B cell (primary cell): ENCODE measurements at places on chromosomes 7 and 10. TPM values are rescaled to one million over a fixed set of nuclear protein-coding genes. Genes with fewer than 3 reads are reported as not detected.
A peak's percentile ranks its signal among the peaks of the same experiment; 100 is the strongest.

The RELN gene
- not detected in 2 replicates for total RNA-seq

The LARP4B gene
- total RNA-seq = 124 and 129 TPM in 2 replicates

The SPDYE6 gene
- total RNA-seq = not detected in 2 replicates

The CYP2C19 gene
- total RNA-seq = not detected in 2 replicates

The MRLN gene
- not detected in 2 replicates for total RNA-seq

The CYP17A1 gene
- total RNA-seq = not detected in 2 replicates

The IDI2 gene
- not detected in 2 replicates for total RNA-seq

The ACHE gene
- 0.15 and 0.24 TPM in 2 replicates for total RNA-seq

The SPDYE2 gene
- 0.47 and 0.58 TPM in 2 replicates for total RNA-seq

DNA sequence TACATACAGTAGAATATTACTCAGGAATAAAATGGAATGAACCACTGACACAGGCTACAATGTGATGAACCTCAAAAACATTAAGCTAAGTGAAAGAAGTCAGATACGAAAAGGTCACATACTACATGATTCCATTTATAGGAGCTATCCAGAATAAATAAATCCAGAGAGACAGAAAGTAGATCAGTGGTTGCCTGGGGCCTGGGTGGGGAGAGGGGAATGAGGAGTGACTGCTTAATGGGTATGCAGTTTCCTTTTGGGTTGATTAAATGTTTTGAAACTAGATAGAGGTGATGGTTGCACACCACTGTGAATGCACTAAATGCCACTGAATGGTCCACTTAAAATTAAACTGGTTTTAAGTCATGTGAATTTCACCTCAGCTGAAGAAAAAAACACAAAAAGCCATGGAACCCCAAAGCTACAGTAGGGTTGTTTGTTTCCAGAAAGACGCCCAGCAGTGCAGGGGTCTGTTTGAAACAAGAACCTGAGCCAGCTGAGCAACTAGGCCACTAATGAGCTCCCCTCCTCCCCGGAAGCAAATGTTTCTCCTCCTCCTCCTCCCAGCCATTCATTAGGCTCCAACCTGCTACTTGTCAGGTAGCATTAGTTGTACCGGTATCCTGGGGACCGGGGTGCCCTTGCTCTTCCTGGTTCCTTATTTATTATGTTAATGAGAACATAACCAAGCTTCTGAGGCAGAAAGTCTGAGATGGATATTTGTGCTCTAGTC is 168.4 kb downstream of the EVX1 start:
- DNase-seq = no peak

DNA sequence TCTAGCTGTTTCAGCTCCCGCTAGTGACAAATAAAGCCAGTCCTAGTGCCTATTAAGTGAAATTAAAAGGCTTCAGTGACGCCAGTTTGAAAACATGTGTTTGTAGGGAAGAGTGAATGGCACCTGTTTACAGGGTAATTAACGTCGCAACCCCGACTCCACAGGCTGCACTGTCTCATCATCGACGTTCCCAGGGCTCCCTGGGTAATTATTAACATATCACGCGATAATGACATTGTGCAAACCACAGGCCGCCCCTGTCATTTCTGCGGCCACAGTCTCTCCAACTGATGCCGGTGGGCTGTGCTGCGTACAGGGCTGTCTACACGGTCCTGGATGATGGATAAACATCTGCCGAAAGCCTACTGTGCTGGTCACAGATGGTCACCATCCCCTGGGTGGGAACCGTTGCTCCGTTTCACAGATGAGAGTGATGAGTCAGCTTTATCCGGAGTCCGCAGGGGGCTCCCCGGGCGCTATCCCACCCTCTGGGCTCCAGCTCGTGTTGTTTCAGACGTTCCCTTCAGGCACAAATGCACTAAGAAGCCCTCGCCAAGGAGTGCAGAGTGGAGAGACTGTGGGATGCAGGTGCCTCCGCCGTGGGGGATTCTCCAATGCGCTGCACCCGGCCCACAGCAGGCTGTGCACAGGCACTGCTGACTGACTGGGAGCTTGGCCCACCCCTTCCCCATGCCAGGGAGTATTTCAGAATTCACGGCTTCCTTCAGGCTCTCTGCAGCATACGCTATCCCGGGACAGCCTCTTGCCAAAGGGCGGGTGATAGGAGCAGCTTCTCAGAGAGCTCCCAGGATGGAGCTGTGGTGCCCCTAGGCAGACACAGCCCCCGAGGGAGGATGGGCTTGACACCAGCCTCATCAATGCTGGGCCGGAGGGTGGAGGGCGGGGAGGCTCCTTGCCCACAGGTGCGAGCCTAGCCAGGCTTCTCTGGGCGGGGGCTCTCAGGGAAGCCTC is 491.8 kb upstream of the FOXK1 start:
- no peak for DNase-seq

- DNase-seq = no peak
Observed at GRCh38 chr7:155682484-155682883, 38.0 kb downstream of the RBM33 start.

- DNase-seq = peak; percentile 85
Observed at GRCh38 chr10:110138197-110138812, 69.1 kb upstream of the MXI1 start.

- DNase-seq = no peak
Observed at GRCh38 chr7:44247868-44248651, 47.3 kb downstream of the YKT6 start.

- DNase-seq = no peak
Observed at GRCh38 chr7:156544919-156545715, 95.5 kb upstream of the RNF32 start.

GRCh38 chr7:1401011-1401410 is 58.3 kb downstream of the MICALL2 start:
- no peak for DNase-seq

DNA sequence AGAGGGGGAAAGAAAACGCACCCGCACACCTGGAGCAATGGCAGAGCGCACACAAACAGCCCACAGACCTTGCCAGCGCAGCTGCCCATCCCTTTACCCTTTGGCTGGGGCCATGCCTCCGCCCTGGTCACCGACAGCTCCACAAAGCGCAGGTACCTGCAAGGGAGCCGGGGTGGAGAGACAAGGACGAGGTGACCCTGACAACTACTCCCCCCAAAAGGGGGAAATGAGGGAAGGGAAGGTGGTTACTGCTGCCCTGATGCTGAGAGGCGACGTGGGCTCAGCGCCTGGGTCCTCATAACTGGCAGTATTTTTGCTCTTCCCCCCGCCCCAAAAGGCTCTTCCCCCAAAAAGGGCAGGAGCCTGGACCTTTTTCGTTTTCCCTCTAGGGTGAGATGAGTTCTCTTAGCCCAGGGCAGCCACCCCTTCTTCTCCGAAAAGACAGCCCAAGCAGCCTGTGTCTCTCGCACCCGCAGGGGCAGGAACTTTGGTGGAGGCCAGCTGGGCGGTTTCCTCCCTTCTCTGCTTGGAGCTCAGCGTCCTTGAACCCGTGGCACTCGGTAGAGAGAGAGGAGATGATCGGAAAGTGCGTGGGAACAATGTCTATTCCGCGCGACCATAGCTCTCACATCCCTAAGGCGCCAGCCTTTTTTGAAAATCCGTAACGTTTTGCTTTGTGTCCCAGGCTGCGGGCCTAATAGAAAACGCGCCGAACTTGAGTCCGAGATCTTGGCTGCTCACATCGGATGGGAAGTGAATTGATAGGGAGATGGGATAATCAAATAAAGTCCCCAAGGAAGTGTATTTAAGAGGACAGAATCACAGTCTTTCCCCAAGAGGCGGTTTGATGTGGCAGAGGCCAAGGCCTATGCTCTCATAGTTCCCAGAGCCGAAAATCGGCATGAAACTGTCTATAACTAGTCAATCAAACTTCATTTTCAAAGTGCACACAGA is 1.0 kb downstream of the NKX2-3 start:
- DNase-seq = peak; percentile 33

DNA sequence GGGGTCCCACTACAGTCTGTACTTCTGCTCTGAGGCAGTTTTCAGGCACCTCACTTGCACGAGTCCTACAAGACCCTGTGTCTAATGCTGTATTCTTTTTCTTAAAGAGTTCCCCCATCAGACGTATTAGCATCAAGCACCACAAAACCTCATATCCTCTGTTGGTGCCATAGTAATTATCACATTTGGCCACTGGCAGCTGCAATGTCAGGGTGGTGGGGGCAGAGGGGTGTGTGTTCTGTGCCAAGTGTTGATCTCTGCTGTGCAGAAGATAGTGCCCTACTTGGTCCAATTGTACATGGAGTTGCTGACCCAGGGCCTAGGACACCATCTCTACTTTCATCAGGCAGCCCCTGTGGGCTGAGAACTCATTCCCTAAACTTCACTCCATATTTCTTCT is 20.0 kb upstream of the JAZF1 start:
- peak; percentile 19 for DNase-seq

DNA sequence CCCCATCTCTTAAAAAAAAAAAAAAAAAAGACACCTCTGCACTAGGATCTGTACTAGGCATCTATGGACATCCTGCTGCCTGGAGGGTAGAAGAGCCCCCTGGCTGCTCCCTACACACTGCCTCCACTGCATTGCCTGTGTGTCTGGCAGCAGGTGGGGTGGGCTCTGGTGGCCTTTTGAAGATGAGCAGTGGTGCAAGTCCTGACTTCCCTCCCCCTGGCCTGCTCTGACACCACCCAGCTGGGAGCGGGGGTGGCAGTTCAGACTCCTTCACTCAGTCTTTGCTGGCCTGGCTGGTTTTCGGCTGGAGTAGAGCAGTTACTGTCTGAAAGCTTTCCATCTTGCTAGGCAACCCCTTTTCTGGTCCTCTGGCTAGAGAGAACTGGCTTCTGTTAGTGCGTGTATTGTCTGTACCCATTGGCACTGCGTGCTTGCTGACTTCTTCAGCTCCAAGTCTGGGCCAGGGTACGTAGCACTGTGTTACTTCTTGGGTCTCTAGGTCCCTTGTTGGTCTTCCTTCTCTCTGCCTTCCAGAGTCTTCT is 17.6 kb downstream of the C10orf62 start:
- no peak for DNase-seq

DNA sequence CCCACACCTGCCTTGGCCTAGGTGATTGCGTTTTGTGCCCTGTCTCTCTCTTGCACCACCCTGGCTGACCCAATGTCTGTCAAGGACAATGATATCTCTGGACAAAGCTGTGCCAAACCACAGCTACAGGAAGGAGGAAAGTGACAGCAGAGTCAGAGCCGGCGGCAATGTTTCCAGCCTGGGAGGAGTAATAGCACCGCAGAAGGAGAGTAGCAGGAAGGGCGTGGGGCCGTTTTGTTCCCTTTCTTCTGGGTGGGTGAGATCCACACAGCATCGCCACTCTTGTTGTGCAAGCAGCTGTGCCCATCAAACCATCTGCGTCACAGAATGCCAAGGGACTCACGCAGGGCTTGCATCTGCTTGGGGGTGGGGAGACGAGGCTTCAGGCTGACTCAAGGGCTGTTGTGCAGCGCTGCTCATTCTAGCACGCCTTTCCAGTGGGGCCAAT is 341.6 kb upstream of the AUTS2 start:
- peak; percentile 22 for DNase-seq

DNA sequence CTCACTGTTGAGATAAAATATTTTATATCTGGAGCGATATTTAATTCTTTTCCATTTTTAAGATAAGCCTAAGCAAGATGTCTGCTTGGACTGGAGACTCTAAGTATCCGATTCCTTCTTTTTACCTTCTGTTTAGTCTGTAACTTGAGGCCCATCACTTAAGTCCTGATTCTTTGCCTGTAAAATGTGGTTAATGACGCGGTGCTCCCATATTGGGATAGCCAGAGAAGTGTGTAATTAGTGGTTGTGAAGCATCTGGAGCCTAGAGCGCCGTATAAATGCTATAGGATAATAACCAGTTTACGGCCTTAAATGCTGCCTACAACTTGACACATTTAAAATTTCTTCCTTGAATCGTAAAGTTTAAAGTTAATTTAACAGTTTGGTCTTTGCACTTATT is 132.9 kb downstream of the CHN2 start:
- no peak for DNase-seq

DNA sequence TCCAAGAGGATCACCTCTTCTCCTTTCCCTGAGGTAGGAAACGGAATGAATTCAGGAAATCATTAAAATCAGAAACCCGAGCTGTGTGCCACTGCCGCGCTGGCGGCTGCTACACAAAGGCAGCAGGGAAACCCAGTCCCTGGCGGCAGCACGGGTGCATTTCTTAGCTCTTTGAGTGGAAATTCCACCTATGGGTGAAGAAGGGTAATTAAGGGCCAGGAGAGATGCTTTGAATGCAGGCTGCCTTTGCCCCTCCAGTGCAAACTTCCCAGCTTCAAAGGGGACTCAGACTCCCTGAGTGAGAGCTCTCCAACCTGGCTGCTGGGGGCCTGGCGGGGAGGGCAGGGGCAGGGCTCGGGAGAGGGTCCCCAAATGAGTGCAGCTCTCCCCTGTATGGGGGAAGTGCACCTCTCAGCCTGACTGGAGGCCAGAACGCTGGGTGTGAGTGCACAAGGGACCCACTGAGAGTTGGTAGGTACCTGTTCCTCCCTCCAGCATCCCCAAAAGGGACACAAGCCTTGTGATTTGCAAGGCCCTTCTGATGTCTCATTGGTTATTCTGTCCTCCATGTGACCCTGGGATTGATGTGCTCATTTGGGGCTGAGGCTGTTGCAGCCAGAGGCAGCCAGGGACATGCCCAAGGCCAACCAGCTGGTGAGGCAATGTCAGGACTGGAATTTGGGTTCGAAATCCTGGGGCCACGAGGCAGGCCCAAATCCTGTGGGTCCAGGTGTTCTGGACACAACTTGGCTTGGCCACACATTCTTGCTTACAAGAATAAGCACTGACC is 16.3 kb upstream of the ZMIZ1 start:
- DNase-seq = no peak

DNA sequence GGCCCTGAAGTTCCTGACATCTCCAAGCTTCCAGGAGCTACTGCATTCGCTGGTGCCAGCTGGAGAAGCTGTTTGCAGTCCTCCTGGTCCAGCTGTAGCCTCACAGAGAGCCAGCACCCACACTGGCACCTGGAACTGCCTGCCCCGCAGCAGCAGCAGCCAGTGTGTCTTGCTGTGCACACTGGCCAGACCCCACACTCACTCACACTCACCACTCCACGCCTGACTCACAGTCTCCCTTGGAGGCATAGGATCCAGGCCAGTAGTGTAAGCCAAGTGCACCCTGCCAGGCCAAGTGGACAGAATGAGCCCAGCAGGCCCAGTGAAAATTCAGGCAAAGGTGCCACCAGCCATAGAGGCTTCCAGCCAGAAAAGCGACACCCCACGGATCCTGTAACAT is 566.3 kb downstream of the GRM8 start:
- no peak for DNase-seq

DNA sequence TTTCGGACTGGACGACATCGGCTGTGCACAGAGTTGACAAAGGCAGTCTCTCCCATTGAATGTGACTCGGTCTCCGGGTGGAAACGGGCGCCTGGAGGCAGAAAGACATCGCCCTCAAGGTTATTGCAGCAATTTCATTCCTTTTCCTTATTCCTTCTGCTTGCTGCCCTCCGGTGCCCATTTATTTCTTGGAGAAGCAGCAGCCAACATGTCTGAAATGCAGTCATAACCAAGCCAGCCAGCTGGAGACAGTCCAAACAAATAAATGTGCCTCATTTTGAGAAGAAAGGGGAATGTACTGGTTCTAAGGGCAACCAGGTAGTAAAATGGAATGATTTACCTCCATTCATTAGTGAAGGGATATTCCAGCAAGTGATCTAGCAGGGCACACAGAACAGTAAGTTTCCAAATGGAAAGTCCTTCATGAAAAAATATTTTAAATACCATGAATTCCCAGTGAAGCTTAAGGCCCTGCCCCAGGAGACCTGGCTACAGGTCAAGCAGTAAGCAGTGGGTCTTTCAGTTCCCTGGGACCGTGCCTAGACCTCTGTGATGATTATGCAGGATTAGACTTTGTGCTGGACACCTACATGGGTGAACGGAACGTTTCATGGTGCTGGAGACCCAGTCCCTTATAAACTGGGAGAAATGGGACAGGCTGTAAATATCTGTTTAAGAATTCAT is 86.6 kb downstream of the ABLIM1 start:
- no peak for DNase-seq
